SW 1271 (cell line): ENCODE measurements at places on chromosomes 4 and X.
A peak's percentile ranks its signal among the peaks of the same experiment; 100 is the strongest.

GRCh38 chrX:55213381-55213780 is 6.8 kb upstream of the PAGE5 start:
- no peak for DNase-seq

DNA sequence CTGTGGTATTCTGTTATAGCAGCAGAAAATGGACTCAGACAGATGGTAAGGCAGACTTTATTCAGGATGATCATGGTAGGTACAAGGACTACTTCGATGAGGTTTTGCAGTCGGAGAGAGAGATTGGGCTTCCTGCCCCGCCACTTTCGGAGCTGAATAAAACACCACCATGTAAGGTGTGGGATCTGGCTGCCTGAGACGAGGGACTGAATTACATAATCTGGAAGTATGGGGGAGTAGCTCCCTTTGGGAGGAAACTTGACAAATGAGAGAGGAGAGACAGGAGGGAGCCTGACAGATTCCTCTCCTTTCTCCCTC is 255.5 kb upstream of the GATB start:
- no peak for DNase-seq

- no peak for DNase-seq
These were observed 221.9 kb downstream of the GPM6A start for GRCh38 chr4:175590205-175590604.

DNA sequence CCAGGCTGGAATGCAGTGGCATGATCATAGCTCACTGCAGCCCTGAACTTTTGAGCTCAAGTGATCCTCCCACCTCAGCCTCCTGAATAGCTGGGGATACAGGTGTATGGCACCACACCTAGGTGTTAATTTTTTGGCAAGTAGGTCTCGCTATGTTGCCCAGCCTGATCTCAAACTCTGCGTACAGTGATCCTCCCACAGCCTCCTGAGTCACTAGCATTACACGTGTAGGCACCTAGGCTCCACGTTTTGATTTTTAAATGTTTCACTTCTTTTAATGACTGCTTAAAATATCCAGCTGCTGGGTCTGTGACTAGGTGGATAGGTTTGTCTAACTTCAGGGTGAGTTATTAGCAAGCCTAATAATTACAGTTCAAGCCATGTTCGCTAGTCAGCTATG is 44.5 kb downstream of the GATB start:
- DNase-seq, result no peak

- DNase-seq, result no peak
These were observed 365.0 kb downstream of the GPM6A start for GRCh38 chr4:175447016-175447415.

- DNase-seq, result no peak
These were observed 51.7 kb downstream of the METTL14 start for GRCh38 chr4:118736900-118737299.

DNA sequence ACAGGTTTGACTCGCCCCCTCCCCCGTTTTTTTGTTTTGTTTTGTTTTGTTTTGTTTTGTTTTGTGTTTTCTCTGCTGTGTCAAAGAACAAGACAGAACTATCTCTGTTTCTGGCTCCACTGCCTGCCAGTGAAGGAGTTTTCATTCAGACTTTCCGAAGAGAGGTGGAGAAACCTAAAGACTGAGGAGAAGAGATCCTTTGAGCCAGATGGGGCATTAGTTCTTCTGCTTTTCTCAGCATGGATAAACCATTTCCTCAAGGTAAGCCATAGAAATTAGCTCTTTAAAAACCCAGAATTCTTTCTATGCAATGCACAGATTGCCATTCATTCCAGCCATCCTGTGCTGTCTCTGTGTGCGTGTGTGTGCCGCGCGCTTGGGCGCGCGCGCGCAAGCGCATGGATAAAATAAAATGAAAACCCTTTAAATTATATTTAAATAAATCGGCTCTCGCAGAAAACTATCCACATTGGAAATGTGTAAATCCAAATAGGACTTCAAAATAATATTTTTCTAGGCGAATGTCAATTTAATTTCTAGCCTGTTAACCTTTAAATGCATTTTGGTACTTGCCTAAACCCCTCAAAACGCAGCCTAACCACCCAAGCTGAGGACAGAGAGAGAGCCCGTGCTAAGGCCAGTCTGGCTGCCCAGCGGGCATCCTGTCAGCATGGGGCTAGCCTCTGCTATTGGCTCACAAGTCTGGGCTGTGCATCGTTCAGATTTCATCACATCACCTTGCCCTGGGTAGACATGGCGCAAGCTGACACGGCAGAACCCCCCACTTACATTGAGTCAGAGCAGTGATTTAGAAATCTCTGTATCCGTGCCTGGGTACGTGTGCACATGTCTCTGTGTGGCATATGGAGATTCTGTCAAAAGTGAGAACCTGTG is 113.0 kb upstream of the VAMP7 start:
- no peak for DNase-seq

- peak; percentile 21 for DNase-seq
These were observed 60.6 kb downstream of the GABRA2 start for GRCh38 chr4:46329118-46329976.

DNA sequence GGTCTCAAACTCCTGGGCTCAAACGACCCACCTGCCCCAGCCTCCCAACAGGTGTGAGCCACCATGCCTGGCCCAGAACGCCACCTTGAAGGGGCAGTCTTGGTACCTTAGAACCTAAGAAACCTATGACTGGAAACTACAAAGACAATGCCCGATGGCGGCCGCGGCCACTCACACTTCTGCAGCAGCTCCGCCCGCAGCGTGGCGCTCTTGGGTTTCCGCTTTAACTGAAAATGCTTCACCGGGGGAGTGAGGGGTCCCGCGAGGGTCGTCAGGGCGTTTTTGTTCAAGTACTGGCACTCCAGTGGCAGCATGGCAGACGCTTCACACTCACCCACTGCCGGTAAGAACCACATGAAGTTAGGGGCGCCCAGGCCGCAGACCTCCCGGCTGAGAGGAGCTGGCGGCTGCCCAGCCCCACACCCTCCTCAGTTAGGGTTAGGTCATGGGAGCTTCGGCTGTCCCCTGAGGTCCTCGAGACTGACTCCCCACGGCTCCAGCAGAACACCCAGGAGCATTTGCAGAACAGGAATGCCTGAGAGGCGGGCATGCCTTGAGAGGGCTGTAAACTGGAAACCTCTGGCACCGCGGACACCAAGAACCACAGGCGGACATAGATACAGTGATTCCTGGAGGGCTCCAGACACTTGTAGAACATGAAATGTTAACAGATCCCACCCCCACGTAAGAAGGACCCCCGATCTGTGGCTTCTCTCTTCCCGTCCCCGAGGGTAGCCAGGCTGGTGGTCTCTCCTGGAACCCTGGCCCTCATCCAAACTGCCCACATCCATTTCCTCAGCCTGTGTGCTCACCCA is 19.0 kb downstream of the NELFA start:
- DNase-seq, result no peak

DNA sequence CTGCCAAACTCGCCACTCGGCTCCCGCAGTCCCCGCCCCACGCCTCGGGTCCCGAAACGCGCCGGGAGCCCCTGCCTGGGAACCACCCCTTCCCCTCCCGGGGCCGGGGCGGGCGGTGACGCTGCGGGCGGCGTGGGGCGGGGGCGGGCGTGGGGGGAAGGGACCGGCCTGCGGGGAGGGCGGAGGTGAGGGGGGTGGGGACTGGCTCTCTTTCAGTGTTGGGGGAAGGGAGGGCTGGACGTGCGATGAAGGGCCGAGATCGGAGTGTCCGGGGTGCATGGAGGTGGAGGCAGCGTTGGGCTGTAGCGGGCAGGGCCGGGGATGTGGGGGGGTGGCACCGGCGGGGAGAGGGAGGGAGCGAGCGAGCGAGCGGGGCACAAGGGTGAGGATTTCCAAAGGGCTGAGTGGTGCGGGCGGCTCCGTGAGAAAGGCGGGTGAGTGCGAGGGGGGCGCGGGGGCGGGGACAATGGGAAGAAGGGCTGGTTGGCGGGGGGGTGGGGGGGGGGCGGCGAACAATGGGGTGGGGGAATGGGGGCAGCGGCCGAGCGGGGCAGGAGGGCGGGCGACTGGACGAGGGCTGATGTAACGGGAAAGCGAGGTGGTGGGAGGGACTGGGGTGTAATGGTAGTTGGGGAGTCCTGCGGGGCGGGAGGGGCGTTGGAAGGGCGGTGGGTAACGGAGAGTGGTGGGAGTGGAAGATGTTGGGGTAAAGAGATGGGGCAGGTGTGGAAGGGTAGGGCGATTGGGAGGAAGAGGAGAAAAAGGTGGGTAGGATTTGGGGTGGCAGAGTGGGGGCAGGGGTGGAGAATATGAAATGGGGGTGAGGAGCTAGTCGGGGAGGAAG is 578 bp downstream of the DCUN1D4 start:
- DNase-seq, result peak; percentile 34
